ENCODE measurements at places on chromosomes 7 and 10.

GRCh38 chr7:122148878-122149277 is 4.8 kb upstream of the AASS start:
- DNase-seq = peak; percentile 6

DNA sequence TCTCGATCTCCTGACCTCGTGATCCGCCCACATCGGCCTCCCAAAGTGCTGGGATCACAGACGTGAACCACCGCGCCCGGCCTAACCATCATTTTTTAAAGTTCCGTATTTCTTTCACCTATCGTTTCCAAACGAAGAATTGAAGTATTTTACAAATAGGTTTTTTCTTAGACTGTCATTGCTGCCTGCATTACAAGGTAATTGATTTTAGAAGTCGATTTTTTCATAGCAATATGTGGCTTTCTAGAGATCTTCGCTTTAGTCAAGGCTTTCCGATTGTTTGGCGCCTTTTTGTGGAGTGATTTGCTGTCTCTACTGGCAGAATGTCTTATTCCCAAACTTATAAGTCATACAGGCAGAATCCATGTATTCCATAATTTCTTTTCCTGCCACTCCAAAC is 109.2 kb downstream of the TRIL start:
- no peak for DNase-seq

DNA sequence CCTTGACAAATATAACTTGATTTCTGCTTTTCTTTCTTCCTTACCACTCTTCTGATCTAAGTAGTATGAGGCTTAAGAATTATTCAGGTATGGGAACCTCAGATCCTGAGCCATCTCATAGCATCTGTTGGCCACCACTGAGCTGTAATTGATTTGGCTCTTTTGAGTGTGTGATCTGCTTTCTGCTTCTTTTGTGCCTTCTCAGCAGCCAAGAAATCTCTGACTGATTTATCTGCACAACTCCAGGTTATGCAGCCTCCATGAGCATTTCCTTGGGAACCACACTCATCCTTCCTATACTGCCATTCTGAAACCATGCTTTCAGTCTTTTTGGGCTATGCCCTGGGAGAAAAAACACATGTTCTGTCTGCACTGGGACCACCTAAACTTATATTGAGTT is 178.0 kb upstream of the FAM3C start:
- DNase-seq = no peak

DNA sequence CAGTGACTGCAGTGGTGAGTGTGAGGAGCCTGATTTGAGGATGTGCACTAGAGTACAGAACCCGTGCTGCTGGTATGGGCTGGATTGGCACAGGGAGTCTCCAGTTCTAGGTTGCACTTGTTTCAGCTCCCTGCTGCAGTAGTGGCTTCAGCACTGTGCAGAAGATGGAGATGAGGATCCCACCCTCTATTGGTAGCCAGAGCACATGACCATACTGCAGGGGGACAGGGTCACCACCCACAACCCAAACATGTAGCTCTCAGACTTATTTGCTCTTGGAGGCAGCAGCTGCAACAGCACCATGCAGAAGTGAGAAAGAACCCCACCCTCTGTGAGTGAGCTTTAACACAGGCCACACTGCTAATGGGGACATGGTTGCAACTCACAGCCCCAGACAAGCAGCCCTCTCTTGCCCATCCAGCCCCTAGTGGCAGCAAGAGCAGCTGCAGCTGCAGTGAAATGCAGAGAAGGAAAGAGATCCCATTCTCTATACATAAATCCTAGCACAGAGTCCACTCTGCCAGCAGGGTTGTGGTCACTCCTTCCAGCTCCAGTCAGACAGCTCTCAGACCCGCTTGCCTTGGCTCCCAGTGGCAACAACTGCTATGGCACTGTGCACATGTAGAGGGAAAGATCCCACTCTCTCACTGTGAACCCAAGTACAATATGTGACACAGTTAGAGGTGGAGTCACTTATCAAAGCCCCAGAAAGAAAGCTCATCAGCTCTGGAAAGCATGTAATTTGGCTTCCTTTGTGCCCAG is 51.4 kb upstream of the SCIN start:
- no peak for DNase-seq

DNA sequence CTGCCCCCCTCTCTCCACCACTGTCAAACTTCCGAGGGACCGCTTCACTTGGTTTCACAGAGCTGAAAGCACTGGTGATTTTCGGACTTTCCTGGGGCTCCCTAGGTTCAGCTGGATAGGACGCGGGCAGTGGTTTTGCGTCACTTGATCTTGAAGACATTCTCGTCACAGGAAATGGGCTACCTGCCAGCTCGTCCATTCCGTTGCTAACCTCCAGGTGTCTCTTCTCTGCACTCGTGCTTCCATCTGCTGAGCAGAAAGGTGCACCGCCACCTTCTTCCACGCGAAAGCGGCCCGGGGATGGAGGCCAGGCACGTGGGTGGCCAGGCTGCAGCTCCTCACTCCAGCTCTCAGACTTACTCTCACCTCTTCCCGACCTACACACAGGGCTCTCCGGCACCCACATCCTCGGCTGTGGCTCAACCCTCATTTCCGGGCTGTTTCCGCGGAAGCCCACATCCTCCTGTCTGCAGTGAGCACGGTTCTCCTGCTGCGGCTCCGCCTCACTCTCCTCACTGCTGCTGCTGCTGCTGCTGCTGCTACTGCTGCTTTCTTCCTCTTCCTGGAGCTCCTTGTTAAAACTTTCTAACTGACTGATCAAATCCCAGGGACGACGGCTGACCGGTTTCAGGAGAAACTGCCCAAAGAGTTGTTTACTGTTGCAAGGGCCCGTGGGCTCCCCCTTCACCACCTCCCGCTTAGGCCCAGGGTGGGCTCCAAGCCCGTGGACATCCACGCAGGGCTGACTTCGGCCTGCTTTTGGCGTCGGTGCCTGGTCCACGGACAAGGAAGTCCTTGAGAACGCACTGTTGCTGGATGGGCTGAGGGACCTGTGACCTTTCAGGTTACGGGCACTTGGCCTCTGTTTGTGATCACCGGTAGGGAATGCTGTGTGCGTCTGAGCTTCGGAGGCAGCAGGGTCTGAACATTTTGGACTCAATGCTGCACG is 32.1 kb downstream of the JCAD start:
- DNase-seq = peak; percentile 69

DNA sequence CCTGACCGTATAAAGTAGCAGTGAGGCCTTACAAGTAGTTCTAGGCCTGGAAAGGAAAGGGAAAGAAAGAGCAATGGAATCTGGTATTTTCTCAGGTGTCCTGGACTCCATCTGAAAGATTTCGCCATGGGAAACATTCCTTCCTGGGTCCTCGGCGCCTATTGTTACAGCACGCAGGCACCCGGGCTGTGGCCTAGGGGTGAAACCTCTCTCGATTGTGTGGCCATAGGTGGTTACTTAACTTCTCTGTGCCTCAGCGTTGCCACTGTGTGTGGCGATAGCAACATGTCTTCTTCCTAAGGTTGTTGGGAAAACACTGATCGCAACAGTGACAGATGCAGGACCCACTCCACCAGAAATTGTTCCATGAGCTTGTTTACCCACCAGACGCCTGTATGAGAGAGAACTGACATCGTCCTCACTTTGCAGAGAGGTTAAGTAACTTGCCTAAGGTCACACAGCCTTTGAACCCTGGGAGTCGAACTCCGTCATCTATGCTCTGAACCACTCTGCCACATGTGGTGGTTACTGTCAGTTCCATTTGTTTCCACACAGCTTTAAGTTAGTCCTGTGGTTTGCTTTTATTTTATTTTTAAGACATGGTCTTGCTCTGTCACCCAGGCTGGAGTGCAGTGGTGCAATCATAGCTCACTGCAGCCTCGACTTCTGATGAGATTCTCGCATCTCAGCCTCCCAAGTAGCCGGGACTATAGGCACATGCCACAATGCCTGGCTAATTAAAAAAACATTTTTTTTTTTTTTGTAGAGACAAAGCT is 73.4 kb downstream of the LHPP start:
- peak; percentile 95 for DNase-seq

DNA sequence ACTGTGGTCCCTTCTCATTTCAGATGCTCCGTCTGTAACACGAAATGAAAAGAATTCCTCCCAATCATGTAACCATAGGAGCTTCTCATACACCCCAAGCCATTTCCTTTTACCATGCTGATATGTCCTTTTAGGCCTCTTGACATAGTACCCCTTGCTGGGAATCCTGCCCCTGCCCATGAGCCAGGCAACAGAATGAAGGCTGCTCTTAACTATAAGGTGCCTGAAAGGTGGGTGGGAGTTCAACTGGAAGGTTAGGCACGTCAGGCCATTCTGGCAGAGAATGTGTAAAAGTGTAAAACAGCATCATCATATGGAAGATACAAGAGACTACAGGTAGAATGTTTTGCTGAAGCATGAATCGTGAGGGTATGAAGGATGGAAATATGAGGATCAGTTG is 22.5 kb downstream of the IL2RA start:
- no peak for DNase-seq

DNA sequence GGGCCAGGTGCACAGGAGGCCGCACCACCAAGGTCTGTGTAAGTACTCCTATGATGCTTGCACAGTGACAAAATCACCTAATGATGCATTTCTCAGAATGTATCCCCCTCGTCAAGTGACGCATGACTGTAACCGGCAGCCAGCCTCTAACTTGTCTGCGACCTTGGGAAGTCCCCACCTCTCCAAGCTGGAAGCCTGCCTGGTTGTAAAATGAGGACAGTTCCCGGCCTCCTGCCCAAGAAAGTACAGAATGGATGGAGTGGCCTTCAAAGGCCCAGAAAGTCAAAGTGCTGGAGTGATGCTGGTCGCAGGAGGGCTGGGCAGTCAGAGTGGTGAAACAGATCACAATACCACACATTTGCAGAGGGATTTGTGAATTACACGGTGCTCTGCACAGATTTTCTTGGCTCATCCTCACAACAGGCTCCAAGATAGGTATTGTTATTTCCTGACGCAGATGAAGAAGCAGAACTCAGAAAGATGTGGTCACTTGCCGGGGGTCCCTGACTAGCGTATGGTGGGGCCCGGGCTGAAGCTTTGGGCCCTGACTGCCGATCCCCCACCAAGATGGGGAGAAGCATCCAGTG is 22.8 kb downstream of the SPOCK2 start:
- DNase-seq = no peak

DNA sequence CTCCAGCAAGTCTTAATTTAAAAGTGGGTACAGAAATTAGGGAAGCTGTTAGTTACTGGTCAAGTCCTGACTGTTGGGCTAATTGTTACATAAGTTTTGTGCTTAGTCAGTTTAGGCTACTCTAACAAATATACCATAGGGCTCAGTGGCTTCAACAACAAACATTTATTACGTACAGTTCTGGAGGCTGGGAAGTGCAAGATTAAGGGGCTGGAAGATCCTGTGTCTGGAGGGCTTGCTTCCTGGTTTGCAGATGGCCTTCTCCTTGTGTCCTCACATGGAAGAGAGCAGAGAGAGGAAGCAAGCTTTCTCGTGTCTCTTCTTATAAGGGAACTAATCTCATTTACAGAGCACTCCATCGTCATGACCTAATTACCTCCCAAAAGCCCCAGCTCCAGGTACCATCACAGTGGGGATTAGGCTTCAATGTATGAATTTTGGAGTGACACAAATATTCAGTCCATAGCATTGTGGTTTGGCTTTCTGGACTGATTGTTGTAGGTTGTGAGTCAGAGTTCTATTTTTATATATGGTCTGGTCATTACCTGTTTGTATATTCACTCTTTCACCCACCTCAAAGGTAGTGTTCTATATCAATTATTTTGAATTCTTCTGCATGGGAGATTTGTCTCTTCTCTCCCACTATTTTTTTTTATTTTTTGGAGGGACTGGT is 17.1 kb downstream of the ST7 start:
- DNase-seq = no peak

All from trophoblast cell (in vitro differentiated cells and primary cell).